ENCODE measurements at places on chromosomes 5 and 9.

DNA sequence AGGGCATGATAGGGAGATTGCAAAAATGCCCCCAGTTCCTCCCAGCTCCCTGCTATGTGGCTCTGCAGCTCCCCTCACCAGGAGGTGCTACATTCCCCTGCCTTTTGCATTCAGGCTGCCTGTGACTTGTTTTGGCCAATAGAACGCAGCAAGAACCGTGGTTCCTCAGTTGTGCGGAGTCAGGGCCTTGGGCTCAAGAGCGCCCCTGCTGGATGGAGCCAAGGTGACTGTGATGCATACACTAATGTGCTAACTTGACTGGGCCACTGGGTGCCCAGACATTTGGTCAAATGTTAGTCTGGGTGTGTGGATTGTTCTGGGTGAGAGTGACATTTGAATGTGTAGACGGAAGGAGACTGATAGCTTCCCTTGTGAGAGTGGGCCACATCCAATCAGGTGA is 123.3 kb upstream of the MVB12B start:
- DNase-seq: no peak

GRCh38 chr5:133873449-133873848 is 95.0 kb downstream of the C5orf15 start:
- DNase-seq: no peak

DNA sequence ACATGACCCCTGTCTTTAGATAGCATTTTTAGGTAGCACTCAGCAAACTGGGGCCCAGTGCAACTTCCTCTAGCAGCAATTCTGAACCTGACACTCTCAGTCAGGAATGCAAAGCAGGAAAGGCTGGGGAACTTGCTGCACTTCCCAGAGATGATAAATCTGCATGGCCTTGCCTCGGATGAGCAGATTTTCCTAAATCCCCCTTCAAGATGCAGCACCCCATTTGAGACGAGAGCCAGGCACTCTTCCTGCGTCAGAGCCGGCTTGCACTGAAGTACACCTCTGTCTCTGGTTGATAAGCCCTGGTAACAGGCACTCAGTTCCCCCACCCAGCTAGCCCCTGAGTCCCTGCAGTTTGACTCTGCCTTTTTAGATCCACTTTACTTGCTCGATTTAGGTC is 296.7 kb upstream of the PANK3 start:
- DNase-seq: no peak

DNA sequence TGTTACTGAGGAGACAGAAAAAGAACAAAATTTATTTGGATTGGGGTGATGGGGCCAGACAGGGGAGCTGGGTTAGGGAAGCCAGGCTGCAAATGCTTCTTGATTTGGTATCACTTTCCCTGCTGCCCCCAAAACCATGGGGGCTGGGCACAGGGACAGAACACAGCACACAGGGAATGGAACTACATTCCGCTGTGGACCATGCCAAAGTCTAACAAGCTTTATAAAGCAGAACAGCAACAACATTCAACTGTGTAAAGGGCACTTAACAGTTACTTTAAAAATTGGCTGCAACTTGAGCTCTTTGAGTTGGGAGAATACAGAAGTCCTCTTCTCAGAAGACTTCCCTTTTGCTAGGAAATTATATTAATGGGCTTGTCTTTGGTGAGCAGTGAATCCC is 23.8 kb downstream of the C5orf58 start:
- DNase-seq: no peak

- DNase-seq: no peak
Observed at GRCh38 chr5:1999794-2000193, 117.1 kb upstream of the IRX4 start.

DNA sequence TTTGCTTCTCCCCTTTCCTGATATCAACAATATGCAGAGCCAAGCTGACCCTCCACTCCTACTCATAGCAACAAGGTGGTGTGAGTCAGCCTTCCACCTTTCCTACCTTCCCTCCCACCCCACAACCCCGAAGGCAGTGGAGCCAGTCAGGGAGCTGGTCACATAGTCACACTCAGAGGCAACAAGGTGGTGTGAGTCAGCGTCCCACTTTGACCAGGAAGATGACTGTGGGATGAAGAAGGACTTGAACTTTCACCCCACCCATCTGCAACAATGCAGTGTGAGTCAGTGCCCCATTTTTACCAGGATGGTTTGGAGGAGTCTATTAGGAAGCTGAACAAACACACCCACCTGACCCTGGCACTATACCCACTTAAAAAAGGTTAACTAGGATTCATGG is 30.1 kb upstream of the ZNF782 start:
- DNase-seq: no peak

GRCh38 chr9:19470567-19470966 is 61.8 kb downstream of the ACER2 start:
- no peak for DNase-seq

DNA sequence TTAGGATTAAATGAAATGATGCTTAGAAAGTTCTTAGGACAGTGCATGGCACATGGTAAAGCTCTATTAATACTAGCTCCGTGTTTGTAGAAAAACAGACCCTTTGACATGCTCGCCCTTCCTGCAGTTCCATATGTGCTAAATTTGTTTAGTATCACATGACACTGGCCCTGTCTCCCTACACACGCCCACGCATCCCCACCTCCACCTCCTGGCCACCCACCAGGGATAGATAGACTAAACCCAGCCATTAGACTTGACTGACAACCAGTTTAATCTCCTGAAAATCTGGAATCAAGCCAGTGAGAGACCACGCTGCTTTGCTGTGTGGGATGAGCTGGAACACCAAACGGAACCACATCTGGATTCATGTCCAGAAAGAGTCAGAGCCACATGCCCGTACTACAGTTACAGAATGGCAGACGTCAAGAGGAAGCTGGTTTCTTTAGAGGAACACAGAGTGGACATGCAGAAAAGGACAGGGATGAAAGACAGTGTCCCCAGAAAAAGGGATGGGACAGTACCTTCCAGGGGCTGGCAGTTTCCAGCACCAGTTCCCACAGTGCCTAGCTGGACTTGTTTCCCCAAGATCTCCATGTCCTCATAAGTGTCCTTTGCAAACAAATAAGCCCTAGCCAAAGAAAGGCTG is 186.1 kb downstream of the PDZD2 start:
- no peak for DNase-seq

DNA sequence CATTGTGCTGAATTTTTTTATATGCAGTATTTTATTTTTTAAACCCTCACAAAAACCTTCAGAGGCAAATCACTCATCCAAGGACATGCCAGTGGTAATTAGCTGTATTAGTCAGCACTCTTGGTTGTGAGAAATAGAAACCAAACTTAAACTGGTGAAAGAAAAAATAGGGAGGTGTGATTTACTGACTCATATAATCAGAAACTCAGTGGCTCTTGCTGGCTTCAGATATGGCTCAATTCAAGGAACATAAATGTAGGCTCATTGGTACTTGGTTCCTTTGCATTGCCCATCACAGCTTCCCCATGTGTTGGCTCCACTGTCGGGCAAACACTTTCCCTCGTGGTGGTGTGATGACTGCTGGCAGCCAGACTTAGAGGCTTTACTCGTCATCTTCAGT is 497.2 kb downstream of the MAT2B start:
- no peak for DNase-seq

GRCh38 chr5:108148715-108149139 is 233.2 kb downstream of the FBXL17 start:
- DNase-seq: no peak

- no peak for DNase-seq
Observed at GRCh38 chr5:85515588-85515987, 1102.2 kb upstream of the COX7C start.

DNA sequence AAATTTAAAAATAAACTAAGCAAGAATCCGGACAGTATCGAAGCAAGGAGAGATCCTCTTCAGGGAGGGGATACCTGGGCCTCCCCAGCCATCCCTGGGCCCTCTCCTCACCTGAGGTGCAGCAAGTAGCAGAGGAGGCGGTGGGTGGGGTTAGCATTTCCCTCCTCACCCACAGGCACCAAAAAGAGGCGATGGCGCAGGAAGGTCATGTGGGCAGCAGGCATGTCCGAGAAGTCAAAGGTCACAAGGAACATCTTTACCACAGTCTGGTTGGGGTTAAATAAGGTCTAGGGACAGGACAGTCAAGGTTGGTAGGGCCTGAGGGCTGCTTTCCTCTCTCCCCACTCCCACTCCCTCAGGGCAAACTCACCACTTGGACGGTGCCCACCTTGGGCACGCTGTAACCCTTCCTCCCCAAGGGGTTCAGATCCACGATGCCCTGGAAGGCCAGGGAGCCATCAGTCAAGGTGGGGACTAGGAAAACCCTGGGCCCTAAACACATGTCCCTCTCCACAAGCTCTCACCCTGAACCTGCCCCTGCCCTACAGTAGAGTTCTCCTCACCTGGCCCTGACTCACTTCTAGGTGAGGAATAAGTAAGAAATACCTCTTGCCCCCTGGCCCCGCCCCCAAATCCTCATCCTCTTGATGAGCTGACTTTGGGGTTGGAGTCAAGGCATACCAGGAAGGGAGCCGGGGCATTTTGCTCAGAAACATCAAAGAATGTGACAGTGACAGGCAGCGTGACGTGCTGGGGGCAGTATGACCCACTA is 2.8 kb upstream of the STOML2 start:
- DNase-seq: no peak

Measured in WERI-Rb-1 (cell line).